ENCODE measurements at places on chromosomes 7 and 10. TPM values are rescaled to one million over a fixed set of nuclear protein-coding genes. Genes with fewer than 3 reads are reported as not detected.

UPK3BL2 gene
- 3.1 TPM for total RNA-seq

SCIN gene
- not detected for total RNA-seq

NUDT13 gene
- 1.0 TPM for total RNA-seq

GNAT3 gene
- not detected for total RNA-seq

TNPO3 gene
- total RNA-seq, result 24.6 TPM

HECW1 gene
- total RNA-seq, result not detected

RAPGEF5 gene
- total RNA-seq, result 1.9 TPM

TET1 gene
- total RNA-seq, result 3.6 TPM

BTBD16 gene
- not detected for total RNA-seq

CHRM2 gene
- total RNA-seq, result 0.12 TPM

GRM3 gene
- total RNA-seq, result not detected

KIAA1217 gene
- 4.1 TPM for total RNA-seq

RNF32 gene
- 1.7 TPM for total RNA-seq

SLC29A4 gene
- total RNA-seq, result 1.6 TPM

TNRC18 gene
- 103 TPM for total RNA-seq

ZNF746 gene
- total RNA-seq, result 21.0 TPM

LRMDA gene
- 1.2 TPM for total RNA-seq

PHKG1 gene
- 1.1 TPM for total RNA-seq

GFRA1 gene
- total RNA-seq, result 0.68 TPM

MBL2 gene
- not detected for total RNA-seq

SDHAF3 gene
- 11.3 TPM for total RNA-seq

LRWD1 gene
- 13.9 TPM for total RNA-seq

ALOX5 gene
- not detected for total RNA-seq

COL1A2 gene
- 7,512 TPM for total RNA-seq

MRLN gene
- total RNA-seq, result not detected

MACROH2A2 gene
- total RNA-seq, result 11.1 TPM

CALCR gene
- not detected for total RNA-seq

ACSM6 gene
- total RNA-seq, result not detected

PRLHR gene
- not detected for total RNA-seq

GARIN1A gene
- 0.19 TPM for total RNA-seq

CYP3A7 gene
- total RNA-seq, result not detected

SPDYE11 gene
- total RNA-seq, result not detected

OR2A5 gene
- not detected for total RNA-seq

AQP1 gene
- 3.8 TPM for total RNA-seq

Data from cardiac ventricle fibroblast (primary cell).